ENCODE measurements at places on chromosomes 7 and 10. TPM values are rescaled to one million over a fixed set of nuclear protein-coding genes. Genes with fewer than 3 reads are reported as not detected.

The ZPBP gene
- not detected for total RNA-seq

The NKX1-2 gene
- total RNA-seq = not detected

The TSPAN14 gene
- 101 TPM for total RNA-seq

DNA sequence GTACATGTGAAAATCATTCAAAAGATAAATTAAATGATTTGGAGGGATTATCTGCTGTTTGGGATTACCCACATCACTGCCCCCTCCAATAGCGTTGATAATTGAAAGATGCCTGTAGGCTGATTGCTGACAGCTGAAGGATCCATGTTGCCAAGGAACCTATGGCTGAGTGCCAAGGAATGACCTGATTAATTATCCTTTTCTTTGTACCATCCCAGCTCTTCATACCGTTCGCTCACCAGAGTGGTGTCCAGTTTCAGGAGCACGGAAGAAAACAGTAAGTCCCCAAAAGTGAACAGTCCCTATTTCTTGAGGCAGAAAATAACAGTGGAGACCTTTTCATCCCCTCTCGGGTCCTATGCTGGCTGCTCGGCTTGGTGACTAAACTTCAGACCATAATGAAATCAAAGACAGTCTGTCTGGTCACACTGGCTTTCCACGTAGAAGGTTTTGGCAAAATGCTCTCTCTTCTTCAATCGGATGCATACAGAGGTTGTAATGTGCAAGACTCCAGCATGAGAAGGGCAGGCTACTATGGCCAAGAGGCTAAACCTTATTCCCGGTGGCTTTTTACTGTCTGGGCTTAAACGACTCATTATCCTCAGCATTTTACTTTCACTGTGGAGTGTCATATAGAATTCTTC lies 108.8 kb downstream of the SPAG6 start:
- no peaks in the 10 kb centered on the region for H3K4me1 ChIP-seq
- DNase-seq = no peak
- H3K27me3 ChIP-seq = no peaks in the 10 kb centered on the region
- no peak overlapping the region for H3K4me3 ChIP-seq

- H3K4me1 ChIP-seq = no peaks in the 10 kb centered on the region
- H3K36me3 ChIP-seq = no peaks in the 10 kb centered on the region
- H3K27me3 ChIP-seq = no peaks in the 10 kb centered on the region
- DNase-seq = no peak
- H3K4me3 ChIP-seq = no peak overlapping the region
- no peak overlapping the region for H3K27ac ChIP-seq
Measured at GRCh38 chr7:127673902-127674301, 21.9 kb downstream of the SND1 start.

DNA sequence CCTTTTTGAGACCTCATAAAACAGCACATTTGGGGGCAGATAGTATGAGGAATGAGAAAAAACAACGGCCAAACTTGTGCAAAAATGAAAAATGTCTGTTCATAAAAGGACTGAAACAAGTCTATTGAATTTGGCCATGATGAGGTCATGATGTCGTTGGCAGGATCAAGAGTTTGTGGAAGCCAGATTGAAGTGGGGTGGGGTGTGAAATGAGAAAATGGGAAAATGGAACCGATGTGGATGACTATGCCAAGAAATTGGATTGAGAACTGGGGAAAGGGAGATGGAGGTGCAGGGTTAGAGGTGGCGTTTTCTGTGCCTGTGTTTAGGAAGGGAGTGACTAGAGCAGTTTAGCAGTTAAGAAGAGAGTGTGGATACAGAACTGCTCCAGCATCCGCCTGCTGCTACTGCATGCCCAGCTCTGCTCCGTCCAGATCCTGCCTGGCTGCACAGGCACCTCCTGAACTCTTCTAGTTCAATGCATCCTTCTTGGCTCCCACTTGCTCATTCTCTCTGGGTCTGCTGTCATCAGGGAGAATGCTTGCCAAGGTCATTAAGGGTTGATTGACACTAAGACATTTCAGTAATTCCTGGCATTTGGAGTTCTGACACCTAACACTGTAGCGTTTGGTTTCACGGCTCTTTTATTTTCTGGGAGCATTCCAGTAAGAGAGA lies 111.9 kb downstream of the GALNT17 start:
- no peaks in the 10 kb centered on the region for H3K4me1 ChIP-seq
- no peak overlapping the region for H3K27ac ChIP-seq
- H3K27me3 ChIP-seq = no peaks in the 10 kb centered on the region
- no peaks in the 10 kb centered on the region for H3K36me3 ChIP-seq

The CRPPA gene
- 3.1 TPM for total RNA-seq

GRCh38 chr7:83691095-83691494 lies 42.2 kb upstream of the SEMA3E start:
- no peak overlapping the region for H3K4me3 ChIP-seq
- no peaks in the 10 kb centered on the region for H3K36me3 ChIP-seq
- DNase-seq = no peak
- no peaks in the 10 kb centered on the region for H3K27me3 ChIP-seq

The TEX47 gene
- total RNA-seq = not detected

GRCh38 chr10:1434202-1434601 lies 303.1 kb downstream of the ADARB2 start:
- no peaks in the 10 kb centered on the region for H3K4me1 ChIP-seq
- no peak overlapping the region for H3K4me3 ChIP-seq
- H3K36me3 ChIP-seq = no peaks in the 10 kb centered on the region
- H3K27ac ChIP-seq = no peak overlapping the region

The GRM3 gene
- total RNA-seq = 0.37 TPM

All from spleen (tissue), 13 donors.